ENCODE measurements at places on chromosomes 12 and 14. TPM values are rescaled to one million over a fixed set of nuclear protein-coding genes. Genes with fewer than 3 reads are reported as not detected.

Gene PRPH
- total RNA-seq: not detected

Gene EIF2S3B
- 2.2 TPM for total RNA-seq

- H3K4me1 ChIP-seq: peaks cover 17% of the 10 kb centered on the region
- no peak overlapping the region for H3K27ac ChIP-seq
- H3K27me3 ChIP-seq: no peaks in the 10 kb centered on the region
Measured at GRCh38 chr12:109482894-109483293, 5.5 kb downstream of the UBE3B start.

DNA sequence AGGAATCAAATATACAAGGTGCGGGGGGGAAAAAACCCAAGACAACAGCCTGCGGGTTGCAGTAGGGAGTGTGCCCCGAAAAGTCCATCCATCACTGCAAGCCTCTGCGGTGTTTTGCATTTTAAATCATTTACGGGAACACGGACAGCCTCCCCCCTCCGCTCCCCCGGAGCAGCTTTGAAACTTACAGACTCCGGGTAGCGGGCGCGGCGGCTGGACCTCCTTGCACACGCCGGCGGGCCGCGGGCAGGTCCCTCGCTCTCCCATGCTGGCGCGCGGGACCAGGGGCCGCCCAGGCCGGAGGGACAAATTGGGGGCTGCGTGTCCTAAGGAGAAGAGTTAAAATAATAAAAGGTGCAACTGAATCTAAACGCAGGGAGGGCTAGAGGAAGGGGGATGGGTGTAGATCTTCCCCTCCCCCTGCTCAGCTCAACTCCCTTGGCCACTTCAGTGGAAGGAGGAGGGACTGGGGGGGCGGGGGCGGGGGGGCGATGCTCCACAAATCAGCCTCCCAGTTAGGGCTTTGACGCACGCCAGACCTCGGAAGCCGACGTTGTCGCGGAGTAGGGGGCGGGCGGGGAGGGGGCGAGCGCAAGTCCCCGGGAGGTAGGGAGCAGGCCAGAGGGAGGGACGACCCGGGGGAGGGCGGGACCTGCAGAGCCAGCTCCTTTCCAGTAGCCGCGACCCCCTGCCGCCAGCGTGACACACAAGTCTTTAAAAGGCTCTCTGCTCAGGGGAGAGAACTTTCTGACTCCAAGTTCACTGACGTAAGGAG, at the start of gene KCNJ8:
KCNJ8 (minus strand) TSS at position 349 of the 775 bp plus-strand sequence. CDS start 1,090 bp downstream, outside the sequence.
- H3K4me1 ChIP-seq: no peaks in the 10 kb centered on the region
- no peaks in the 10 kb centered on the region for H3K36me3 ChIP-seq
- H3K27me3 ChIP-seq: peaks cover 6% of the 10 kb centered on the region
- H3K27ac ChIP-seq: no peak within 1 kb of the TSS
- no peak for DNase-seq

- no peaks in the 10 kb centered on the region for H3K36me3 ChIP-seq
- H3K4me3 ChIP-seq: no peak overlapping the region
- no peaks in the 10 kb centered on the region for H3K27me3 ChIP-seq
- H3K4me1 ChIP-seq: no peaks in the 10 kb centered on the region
Measured at GRCh38 chr12:77407931-77408330, 342.6 kb upstream of the E2F7 start.

DNA sequence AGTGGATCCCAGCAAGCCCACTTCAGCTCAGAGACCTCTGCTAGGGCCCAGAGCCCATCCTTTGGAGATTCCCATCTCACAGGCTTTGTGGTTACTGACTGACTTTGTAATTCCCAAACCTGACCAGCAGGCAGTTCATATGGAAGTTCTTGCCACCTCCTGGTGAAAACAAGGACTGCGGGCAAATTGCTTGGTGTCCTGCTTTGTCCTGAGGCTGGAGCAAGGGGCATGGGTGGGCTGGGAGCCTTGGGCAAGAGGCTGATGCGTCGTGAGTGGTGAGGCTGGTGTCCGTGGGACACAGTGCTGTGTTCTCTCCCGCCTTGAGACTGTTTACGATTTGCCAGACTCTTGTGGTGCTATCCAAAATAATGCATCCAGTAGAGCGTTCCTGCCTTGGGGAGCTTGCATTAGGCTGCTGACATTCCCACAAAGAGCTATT, 91.0 kb downstream of the LRRC74A start:
- H3K27me3 ChIP-seq: no peaks in the 10 kb centered on the region
- H3K4me1 ChIP-seq: peaks cover 24% of the 10 kb centered on the region
- no peak overlapping the region for H3K27ac ChIP-seq
- no peak overlapping the region for H3K4me3 ChIP-seq

Measured in CD8-positive, alpha-beta memory T cell (primary cell).